Gastroesophageal sphincter (tissue), 4 donors: ENCODE measurements at places on chromosomes 3 and 15. TPM values are rescaled to one million over a fixed set of nuclear protein-coding genes. Genes with fewer than 3 reads are reported as not detected.

Gene SLC9C1
- not detected for total RNA-seq

Gene ATP13A4
- total RNA-seq = 0.13 TPM

Gene MOBP
- not detected for total RNA-seq

GRCh38 chr3:58041182-58041825 is 33.1 kb downstream of the FLNB start:
- no peak for ATAC-seq

- ATAC-seq = peak; percentile 37
Measured at GRCh38 chr15:91853948-91854638, 585 bp downstream of the SLCO3A1 start.

GRCh38 chr3:57982561-57983243 is 25.5 kb upstream of the FLNB start:
- ATAC-seq = no peak
